ENCODE measurements at places on chromosomes 7 and 10. TPM values are rescaled to one million over a fixed set of nuclear protein-coding genes. Genes with fewer than 3 reads are reported as not detected.

Gene TEX36
- total RNA-seq, result not detected

Gene CRYGN
- total RNA-seq, result not detected

Gene MRPS17
- total RNA-seq, result 20.1 TPM

Gene HGF
- 0.15 TPM for total RNA-seq

Gene GIMAP6
- total RNA-seq, result 1.2 TPM

Gene CDK14
- 8.2 TPM for total RNA-seq

Gene PPP1R17
- not detected for total RNA-seq

Gene RP9
- total RNA-seq, result 24.6 TPM

All from PC-3 (cell line).